ENCODE measurements at places on chromosomes 4 and X.

- no peak for DNase-seq
These were observed 97.1 kb upstream of the FAM9B start for GRCh38 chrX:9131066-9131465.

DNA sequence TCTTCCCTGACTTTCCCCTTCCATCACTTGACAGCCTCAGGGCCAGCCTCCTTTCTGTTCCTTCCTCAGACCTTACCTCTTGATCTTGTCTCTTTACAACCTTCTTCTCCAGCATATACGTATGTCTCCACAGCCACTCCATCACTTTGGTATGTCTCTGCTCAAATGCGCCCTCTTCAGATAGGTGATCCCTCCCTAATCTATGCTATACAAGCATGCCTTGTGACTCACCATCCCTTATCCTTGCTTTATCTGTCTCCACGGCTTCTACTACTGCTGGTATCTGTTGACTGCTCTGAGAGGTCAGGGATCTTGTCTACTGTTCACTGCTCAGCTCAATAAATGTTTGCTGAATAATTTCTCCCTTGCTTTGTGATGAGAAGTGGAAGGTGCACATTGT lies 9.0 kb downstream of the ARAP2 start:
- DNase-seq: no peak

GRCh38 chr4:174099712-174100111 lies 183.8 kb downstream of the FBXO8 start:
- DNase-seq: no peak

DNA sequence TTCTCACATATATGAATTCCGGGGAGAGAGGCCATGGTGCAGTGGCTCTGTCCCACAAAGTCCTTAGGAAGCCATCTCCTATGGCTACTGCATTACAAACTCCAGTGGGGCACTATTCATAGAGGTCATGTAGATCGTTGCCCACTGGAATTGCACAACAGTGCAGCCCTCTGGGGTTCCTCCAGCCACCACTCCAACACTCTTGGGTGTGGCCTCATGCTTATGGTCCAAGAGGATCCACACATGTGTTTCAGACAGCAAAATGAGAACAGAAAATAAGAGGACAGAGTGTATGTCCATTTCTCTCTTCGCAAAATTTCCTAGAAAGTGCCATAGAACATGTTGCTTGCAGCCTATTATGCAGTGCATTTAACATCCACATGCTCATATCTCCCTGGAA lies 444.2 kb upstream of the FAM241A start:
- DNase-seq: no peak

GRCh38 chrX:154720067-154720466 lies 30.8 kb downstream of the GAB3 start:
- no peak for DNase-seq

DNA sequence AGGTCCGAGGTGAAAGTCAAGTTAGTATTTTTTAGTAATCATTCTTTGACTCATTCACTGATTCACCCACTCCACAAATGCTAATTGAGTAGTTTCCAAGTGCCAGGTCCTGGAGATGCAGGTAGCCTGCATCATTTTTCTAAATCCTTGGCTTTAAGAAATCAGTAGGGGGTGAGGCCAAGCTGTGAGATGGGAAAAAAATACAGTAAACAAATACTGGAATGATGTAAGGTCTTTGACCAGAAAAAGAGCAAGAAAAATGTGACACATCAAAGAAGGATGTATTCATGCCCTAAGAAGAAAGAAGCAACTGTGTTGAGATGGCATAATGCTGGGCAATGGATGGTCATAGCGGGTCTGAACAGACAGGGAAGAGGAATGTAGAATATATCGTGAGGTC lies 1386.6 kb downstream of the PCDH7 start:
- DNase-seq: no peak
